ENCODE measurements at places on chromosomes 12 and 14.

DNA sequence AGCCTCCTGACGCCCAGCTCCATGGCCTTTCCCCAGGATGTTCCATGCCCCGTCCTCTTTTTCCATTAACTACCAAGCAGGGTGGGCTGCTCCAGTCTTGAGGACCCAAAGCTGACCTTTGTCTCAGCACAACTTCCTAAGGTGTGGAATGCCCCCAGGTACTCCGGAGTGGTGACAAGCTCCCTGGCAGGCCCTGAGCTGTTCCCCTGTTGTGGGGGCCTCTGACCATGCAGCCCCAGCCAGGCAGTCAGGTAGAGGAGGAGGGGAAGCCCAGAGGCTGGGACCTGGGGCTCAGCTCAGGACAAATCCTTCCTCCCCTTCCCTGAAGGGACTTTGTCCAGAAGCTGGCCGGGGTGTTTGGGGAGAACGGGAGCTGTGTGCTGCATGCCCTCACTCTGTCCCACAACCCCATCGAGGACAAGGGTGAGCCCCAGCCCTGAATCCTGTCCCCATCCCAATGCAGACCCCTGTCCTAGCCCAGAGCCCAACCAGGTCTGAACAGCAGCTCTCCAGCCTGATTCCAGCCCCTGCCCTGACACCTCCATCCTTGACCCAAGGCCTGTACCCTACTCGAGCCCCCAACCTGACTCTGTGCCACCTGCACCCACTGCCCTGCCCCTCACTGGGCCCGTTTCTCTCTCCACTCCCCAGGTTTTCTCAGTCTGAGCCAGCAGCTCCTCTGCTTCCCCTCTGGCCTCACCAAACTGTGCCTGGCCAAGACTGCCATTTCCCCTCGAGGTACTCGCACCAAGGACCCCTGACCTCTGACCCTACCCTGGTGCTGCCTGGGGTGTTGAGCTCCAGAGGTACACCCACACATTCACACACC, 4.4 kb downstream of the CARMIL3 start:
- DNase-seq = no peak

DNA sequence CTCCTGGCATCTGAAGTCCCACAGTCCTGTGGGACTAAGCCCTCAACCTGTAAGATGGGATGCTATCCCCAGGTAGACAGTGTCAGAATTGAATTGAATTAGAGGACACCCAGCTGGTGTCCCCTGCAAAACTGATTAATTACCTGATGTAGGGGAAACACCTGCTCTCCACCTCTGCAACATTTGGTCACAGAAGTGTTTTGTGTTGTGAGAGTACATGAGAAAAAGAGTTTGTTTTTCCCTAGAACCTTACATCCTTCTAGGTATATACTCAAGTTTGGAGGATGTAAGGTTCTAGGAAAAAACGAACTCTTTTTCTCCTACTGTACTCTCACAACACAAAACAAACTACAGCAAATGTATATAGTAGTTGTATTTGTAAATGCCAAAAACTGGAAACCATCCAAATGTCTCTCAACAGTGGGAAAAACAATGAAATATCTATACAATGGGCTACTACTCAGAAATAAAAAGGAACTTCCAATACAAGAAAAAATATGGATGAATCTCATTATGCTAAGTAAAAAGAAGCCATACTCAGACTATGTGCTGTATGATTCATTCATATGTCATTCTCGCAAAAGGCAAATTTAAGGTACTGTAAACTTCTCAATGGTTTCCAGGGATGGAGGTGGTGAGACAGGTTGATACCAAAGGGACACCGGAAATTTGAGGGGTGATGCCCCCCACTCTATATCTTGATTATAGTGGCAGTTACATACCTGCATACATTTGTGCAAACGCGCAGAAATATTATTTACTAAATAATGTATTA, 160.7 kb downstream of the MED13L start:
- DNase-seq = no peak

DNA sequence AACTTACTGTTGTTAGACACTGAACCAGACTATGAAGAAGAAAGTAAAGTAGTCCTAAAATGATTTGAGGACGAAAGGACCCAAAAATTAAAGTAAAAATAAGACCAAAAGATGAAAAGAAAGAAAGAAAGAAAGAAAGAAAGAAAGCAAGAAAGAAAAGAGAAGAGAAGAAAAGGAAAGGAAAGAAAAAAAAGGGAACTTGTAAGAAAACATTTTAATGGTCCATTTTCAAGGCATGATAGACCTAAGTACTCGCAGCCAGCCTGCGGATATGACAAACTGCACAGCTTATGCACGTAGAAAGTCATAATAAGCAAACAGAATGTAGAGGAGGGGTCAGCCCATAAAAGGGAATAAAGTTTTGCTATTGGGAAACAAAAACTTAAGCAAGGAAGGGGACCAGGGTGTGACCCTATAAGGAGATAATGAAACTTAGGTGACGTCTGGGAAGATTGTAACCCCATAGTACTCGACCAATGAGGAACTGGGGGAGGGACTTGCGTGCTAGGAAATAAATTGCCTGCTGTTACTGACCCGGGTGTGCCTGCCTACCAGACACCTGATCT, 59.7 kb downstream of the APOBEC1 start:
- DNase-seq = no peak

- DNase-seq = no peak
These were observed 307.4 kb upstream of the NOVA1 start for GRCh38 chr14:26905229-26905628.

DNA sequence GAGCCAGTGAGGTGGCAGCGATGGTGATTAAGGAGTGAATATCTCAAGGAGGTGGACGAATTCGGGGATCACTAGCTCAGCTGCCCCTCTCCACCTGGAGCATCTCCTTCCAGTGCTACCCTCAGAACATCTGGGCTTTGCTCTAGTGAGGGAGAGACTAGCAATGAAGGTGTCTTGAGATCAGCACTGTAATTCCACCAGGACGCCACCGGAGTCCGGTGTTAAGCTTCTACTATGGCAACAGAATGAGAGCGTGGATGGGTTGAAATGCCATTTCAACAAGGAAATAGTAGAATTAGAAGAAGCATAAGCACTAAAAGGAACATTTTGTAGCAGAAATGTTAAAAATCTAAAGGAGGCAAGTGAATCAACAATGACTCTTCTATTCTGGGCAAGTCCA, 61.1 kb downstream of the NTF3 start:
- no peak for DNase-seq

- DNase-seq = no peak
These were observed 6.3 kb downstream of the GPHN start for GRCh38 chr14:66514213-66514612.

- no peak for DNase-seq
These were observed 402.5 kb downstream of the PCNX1 start for GRCh38 chr14:71309756-71310155.

GRCh38 chr12:52715416-52715815, 12.1 kb upstream of the KRT77 start:
- no peak for DNase-seq

DNA sequence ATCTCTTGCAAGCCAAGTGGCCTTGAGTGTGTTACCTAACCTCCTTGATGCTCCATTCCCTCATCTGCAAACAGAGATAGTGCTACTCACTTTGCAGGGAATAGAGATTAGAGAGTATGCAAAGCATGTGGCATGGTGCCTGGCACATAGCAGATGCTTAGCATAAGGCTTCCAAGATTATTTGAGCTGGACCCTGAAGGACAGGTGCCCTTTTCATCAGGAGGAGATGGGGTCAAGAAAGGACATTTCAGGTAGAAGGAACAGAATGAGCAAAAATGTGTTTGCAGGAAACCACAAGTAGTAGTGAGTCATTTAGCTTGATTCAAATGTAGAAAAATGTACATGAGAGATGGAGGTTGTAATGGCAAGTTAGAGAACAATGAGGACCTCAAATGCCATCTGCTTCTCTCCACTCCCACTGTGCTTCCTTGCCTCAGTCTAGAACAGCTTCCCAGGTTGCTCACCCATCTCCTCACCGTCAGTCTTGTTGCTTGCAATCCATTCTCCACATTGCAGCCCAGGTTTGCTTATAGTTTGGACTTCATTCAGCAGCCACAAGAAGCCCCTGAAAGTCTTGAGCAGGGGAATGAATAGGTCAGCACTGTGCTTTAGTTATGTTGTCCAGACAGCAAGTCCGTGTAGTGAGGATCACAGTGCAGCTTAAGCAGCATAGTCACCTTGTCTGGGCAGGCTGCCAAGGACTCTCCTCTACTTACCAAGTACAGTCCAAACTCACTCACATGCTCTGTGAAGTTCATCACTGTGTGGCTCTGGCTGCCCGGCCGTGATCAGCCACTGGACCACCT, 536.3 kb upstream of the CCDC196 start:
- DNase-seq = no peak

DNA sequence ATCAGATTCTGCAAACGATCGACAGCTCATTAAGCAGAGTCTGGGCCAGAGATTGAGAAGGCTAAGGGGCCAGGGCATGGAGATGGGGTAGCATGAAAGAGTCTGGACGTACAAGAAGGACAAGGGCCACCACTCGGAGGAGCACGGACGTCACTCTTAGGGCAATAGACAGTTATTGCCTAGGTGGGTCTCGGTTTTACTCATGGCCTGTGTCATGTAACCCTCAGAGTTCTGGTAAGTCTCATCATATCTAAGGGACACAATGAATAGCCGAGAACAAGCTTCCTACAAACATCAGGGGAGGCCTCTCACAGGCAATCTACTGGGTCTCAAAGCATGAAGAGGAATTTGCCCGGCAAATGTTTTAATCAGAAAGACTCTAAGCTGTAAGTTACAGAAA, 30.4 kb upstream of the ITPK1 start:
- no peak for DNase-seq

- no peak for DNase-seq
These were observed 33.9 kb downstream of the RDH12 start for GRCh38 chr14:67735336-67736147.

GRCh38 chr12:14148489-14149270, 167.3 kb upstream of the GRIN2B start:
- no peak for DNase-seq

DNA sequence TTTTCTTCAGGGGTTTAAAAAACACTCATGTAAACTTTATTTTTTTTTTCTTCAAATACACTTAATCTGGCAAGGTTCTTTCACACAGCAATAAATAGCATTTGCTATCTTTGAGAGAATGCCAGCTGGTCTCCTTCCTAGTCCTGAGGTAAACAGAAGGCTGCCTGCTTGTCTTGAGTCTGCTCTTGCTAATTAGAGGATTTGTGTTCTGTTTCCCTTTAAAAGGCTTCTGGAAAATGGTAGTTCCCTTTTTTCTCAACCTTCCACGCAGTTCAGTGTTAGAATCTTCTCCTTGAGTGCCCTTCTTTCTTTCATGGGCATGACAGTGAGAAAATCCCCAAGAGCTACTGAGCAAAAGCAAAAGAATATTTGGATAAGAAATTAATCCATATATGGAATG, 92.3 kb upstream of the DCN start:
- no peak for DNase-seq

DNA sequence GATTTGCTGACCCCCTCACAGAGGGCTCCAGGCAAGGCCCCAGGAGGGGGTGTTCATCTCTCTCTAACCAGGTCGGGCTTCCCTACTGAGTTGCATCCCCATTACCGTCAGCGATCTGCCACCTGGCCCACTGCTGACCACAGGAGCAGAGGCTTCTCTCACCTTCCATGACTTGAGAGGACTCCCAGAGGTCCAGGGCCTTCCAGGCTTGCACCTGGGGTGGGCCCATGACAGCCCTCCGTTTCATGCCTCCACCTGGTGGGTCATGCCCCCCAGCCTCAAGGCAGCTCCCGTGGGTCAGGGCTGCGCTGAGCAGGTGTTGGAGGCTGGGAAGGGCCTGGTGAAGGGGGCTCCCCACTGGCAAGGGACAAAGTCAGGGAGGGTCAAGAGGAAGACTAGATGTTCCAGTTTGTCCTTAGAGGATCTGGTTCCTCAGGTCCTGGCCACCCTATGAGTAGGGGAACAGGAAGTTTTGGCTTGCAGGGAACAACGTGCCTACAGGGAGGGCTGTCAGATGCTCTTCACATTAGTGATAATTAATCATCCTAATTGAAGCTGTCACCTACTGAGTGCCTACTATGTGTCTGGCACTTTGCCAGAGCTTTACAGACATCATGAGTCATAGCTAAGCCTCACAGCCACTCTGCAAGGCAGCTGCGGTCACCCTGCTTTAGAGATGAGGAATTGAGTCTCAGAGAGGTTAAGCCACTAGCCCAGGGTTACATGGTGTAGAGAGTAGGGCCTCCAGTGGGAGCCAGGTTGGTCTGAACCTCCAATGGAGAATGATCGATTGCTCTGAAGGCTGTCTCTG, 13.8 kb downstream of the NFKBIA start:
- no peak for DNase-seq

DNA sequence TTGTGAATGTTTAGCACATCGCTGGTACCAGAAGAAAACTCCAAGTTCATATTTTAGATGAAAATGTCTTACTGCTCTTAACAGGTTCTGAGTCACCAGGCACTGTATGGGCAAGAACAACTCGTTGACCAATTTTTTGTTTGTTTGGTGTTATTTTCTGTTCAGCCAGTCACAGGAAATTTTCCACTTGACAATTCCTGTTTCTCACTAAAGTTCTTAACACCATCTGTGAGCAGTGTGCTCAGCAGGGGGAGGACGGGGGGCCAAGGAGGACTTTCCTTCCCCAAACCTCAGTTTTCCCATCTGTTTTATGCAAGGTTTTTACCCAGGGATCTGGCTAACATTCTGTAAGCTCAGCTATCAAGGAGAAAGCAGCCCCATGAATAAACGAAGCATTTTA, 3.0 kb downstream of the NUAK1 start:
- DNase-seq = no peak

DNA sequence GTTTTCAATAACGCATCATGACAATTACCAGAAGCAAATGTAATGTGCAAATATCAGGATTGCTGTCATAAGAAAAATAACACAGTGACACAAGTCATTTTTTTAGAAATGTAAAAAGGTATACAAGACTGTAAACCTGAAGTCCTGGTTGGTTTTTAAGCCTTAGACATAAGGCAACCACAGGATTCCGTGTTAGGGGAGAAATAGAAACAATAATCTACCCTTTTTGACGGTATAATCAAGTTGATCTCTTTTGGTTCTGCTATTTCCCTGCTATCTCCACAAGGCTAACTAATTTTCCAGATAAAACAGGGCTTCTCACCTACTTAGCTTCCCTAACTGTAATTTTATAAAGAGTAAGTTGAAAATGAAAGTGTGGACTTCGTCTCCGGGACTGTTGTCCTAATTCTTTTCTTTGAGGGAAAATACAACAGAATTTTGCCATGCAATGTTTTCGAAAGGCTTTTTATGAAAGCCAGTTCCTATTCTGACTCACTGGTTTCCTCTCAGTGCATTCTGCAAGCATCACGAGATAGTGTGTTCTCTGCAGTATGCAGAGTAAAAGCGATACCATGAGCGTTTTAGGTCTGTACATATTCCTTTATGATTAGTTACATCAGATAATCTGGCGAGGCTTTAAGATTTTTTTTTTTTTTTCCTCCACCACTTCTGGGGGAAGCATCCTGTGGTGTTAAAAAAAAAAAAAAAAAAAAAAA, 10.6 kb downstream of the MYO1H start:
- no peak for DNase-seq

Measured in stimulated activated CD4-positive, alpha-beta T cell treated with anti-CD3 and anti-CD28 coated beads, TNF-alpha, amount 100 ng/mL, for 4 hours (primary cell).